MV-4-11 (cell line): ENCODE measurements at places on chromosomes 3 and 15.

DNA sequence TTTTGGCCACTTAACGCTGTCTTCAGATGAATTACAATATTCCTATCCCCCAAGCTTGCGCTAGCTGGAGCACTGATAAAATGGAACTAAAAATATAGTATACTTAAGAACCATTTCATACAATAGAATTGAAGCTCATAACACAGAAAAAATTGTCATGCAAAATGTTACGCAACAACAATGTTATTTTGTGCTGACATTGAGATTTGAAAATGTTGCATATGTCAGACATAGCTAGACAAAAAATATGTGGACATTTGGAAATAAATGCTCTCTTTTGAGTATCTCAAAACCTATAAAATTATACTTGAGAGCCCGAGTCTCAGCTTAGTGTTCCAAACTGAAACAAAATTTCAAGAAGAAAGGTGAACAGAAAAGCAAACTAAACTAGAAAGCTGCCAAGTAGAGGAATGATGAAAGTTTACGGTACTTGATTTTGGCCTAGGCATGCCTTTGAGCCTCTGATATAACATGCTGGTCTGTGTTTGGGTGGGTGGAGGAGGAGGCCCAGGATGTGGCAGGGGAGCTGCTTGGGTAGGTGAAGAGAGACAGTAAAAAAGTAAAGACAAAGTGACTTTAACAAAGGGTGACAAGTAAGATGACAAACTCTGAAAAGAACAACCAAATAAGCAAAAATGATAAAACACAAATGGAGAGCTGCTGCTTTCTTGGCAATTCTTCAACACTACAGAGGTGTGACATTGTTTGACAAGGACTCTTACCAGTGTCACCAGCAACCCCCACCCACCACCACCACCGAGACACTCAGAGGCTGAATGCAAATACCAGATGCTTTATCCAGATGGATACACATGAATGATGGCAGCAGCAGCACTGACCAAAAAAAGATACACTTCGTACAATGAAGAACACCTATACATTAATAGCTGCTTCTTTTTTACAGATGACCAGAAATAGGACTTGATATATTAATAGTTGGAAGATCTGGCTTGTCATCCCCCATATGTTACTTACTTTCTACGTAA lies 129.3 kb upstream of the FEZF2 start:
- DNase-seq, result no peak

DNA sequence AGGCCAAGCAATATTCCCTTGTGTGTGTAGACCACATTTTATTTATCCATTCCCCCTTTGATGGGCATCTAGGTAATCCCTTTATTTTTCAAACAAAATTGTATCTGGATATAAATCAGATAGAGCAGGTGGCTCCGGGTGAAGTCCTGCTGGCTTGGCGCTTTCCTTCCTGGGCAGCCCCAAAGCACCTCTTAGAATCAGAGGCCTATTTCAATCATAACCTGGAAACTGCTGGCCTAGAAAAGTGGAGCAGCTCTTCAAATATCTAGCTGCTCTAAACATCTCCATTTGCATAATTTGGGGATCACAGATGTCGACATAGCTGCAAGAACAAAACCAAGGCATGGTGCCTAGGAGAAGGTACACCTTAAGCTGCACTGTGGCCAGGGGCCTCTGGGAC lies 40.2 kb downstream of the RASGRF1 start:
- DNase-seq, result no peak

DNA sequence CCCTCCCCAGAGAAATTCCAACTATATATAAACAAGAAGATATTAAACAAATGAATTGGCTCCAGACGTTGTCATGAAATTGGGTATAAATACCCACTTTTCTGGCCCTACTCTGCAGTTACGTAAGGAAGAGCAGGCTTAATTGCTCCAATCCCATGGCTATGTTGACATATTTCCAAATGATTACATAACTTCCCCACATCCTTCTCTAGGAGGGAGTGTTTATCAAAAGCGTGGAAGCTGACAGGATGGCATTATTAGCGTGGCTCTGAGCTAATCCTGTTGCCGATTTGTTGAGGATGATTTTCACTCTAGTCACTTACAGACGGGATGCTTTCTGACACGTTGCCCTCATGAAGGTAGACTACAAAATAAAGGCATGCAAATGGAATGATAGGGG lies 347.5 kb upstream of the TMCO5A start:
- DNase-seq, result no peak

GRCh38 chr3:9349321-9350117 lies 13.3 kb upstream of the THUMPD3 start:
- peak; percentile 13 for DNase-seq

DNA sequence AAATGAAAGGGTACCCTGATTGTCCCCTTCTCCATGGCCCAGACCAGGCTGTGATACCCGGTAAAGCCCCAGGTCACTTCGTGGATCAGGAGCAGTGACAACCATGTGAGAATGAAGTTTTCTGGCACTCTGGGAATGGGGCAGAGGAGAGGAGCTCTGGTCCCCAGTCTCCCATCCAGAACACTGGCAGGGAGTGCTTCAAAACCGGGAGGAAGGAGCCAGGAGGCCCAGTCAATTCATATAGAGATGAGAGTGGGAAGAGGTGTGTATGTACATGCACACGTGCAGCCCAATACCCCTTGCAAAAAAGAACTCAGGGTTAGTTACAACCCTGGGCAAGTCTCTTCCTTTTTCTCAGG lies 101.4 kb upstream of the TLE3 start:
- DNase-seq, result no peak

DNA sequence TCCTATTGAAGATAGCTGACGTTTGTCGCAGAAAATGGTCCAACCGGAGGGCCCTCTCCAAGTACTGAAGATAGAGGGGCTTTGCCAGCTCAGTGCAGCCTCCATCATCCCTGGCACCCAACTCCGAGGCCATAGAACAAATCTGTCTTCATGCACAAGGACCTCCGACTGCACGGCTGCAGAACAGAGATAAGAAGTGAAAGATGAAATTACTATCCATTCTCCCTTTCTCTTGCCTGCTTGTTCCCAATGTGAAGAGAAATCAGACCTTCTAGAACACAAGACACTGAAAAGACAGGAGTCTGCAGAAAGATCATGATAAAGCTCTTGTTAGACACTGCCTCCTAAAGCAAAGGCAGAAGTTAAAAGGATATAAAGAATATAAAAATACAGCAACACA lies 19.9 kb downstream of the INO80 start:
- DNase-seq, result no peak

DNA sequence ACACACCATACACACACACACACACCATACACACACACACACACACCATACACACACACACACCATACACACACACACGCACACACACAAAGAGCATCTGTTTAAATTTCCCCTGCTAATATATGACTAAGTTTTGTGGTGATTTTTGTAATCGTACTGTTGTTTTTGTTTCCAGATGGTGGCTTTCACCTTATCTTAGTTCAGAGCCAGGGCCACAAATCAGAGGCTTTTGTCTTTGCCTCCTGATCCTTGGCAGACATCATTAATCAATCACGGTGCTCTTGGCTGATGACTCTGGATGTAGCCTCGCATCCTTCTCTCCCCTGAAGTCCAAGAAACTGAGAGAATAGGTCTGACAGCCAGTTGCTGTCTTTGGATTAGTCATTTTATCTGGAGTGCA lies 52.1 kb downstream of the EDEM1 start:
- no peak for DNase-seq

- no peak for DNase-seq
These were observed 409.8 kb downstream of the FGF12 start for GRCh38 chr3:192317564-192317963.

DNA sequence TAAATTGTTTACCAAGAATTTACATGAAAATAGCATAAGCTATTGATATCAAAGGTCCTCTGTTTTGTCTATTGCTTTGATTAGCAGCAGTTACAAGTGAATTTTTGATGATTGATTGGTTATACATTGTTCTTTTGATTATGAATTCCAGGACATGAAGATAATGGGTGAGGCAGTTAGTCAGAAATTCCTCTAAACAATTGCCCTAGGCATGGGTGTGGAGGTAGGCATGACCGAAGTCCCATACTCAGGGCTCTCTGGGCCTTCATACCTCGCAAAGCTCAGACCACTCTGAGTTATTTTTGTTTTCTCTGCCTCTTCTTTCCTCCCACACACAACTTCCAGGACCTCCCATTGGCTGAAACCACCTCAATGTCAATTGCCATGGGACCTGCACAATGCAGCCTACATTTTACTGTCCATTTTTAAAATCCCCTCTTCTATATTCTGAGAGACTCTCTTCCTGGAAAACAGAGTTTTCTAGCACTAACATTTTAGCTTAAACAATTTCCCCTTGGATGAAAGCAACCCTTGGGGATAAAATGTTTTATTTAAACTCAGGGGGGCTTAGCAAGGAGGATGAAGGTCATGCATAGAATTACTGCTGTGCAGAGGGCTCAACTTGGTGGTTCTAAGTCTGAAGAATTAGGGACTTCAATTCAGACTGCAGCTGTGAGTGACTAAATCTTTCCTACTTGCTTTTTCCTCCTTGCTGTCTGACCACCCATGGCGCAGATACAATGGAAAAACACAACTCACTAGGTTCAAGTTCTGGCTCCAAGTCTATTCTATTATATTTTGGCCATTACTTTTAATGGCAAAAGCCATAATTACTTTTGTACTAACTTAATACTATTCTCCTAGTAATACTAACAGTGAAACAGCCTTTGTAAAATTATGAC lies 594.8 kb downstream of the NTRK3 start:
- DNase-seq, result no peak

- no peak for DNase-seq
These were observed 121.4 kb downstream of the VGLL4 start for GRCh38 chr3:11522398-11522715.

DNA sequence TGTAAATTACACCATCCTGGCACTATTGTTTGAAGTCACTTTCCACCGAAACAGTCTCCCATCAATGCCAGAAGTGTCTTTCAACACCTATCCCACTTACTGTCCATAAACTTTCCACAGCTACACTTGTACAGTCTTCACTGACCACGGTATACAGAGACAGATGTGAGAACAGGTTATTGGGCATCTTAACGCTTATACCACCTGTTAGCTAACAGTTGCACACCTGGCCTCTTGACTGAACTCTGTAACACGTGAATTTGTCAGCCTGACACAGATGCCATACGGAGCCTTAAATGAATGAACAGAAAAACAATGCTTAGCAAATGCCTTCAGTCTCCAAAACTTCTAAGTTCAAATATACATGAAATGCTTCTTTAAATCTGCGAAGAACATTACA lies 440.5 kb downstream of the SHQ1 start:
- no peak for DNase-seq
